Peyer's patch (tissue), 4 donors: ENCODE measurements at places on chromosomes 7 and 10. TPM values are rescaled to one million over a fixed set of nuclear protein-coding genes. Genes with fewer than 3 reads are reported as not detected.

The POLR2J2 gene
- total RNA-seq, result 6.6 TPM

DNA sequence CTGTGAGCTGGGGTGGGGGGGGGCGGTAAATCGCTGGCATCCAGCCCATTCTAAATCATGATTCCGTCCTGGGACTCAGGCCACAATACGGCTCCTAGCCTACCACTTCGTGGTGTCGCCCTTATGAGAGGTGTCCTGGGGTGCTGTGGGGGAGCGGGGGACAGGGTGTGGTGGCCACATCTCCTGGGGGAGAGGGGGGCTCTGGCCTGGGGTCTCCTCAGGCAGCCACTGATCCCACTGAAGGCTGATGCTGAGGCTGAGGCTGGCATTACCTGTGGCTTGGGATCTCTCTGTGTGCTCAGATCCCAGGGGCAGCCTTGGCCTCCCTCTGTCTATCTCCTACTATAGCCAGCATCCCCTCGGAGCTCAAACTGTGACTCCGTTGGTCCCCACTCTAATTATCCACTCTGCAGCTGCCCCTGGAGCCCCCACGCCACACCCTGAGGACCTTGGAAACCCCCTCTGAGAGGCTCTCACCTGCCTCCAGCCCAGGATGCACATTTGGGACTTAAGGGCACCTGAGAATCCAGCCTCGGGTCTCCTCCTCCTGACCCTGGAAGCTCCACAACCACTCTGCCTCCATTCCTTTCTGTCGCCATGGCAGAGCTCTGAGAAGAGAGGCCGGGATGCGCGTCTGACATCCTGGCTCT is 249.3 kb upstream of the TCERG1L start:
- no peak for DNase-seq
- no peak overlapping the region for H3K4me3 ChIP-seq
- H3K27me3 ChIP-seq, result no peaks in the 10 kb centered on the region

The PAX4 gene
- total RNA-seq, result not detected

The COMTD1 gene
- total RNA-seq, result 86.6 TPM

DNA sequence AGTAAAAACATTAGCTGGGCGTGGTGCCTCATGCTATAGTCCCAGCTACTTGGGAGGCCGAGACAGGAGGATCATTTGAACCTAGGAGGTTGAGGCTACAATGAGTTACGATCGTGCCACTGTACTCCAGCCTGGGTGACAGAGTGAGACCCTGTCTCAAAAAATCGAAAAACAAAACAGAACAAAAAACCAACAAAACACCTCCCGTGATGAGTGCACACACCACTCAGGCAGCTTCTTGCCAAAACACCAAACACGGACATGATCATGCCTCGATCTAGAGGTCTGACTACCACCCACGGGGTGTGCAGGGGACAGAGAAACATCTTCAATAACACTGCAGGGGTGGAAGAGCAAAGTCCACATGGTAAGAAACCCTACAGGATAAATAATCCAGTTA is 44.4 kb downstream of the AMZ1 start:
- H3K27me3 ChIP-seq, result no peaks in the 10 kb centered on the region
- peak; percentile 11 for DNase-seq
- no peak overlapping the region for H3K4me3 ChIP-seq
- no peaks in the 10 kb centered on the region for H3K36me3 ChIP-seq
- peaks cover 26% of the 10 kb centered on the region for H3K4me1 ChIP-seq

DNA sequence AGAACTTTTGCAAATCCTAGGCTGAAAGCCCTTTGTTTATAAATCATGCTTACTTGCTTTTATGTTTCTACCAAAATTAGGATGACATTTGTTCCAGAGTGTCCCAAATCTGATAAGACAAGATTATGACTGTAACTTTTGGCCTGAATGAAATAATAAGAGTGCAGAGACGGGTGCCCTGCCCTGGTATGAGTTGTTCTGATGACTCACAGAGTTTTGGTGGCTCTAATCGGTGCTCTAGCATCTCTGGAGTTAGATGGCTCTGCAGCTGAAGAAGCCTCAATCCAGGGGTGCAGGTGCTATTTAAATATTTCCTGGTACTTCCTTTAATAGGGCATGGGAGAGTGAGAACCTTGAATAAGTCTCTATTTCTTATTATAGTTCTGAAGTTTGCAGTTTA is 102.2 kb upstream of the ELMO1 start:
- no peaks in the 10 kb centered on the region for H3K27me3 ChIP-seq
- H3K36me3 ChIP-seq, result no peaks in the 10 kb centered on the region
- no peak for DNase-seq
- H3K4me3 ChIP-seq, result no peak overlapping the region

GRCh38 chr10:48459270-48460150 is 145.4 kb downstream of the ARHGAP22 start:
- no peak overlapping the region for H3K4me3 ChIP-seq
- H3K27me3 ChIP-seq, result no peaks in the 10 kb centered on the region
- no peak overlapping the region for H3K27ac ChIP-seq
- no peaks in the 10 kb centered on the region for H3K36me3 ChIP-seq

DNA sequence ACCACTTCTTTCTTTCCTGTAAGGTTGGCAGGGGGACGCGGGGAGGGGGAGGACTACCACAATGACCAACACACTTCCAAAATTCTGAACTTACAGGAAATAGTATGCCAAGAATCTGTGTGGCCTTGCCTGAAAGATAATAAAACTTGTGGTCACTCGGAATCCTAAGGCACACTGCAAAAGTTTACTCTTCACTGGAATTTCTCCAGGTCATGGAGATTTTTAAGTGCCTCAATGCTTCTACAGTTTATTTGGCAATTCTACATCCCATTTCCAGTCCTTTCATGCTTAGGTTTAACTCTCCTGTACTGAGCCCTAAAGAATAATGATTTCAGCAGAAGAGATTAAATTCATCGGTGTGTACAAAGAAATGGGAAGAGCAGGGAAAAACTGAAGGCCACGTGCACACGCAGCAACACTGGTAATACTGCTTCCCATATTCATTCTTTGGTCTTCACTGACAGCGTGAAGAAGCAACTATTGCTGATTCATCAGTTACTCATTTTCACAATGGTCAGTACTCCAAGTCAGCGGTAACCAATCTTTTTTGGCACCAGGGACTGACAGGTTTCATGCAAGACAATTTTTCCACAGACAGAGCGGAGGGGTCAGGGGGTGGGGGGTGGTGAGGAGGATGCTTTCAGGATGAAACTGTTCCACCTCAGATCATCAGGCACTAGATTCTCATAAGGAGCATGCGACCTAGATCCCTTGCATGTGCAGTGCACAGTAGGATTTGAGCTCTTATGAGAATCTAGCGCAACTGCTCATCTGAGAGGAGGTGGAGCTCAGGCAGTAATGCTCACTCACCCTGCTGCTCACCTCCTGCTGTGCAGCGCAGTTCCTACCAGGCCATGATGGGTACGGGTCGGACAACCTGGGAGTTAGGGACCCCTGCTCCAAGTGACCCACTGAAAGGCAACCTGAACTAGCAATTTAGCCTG is 9.8 kb downstream of the LARP4B start:
- no peak for DNase-seq
- H3K27ac ChIP-seq, result no peak overlapping the region
- no peaks in the 10 kb centered on the region for H3K4me1 ChIP-seq
- no peak overlapping the region for H3K4me3 ChIP-seq

DNA sequence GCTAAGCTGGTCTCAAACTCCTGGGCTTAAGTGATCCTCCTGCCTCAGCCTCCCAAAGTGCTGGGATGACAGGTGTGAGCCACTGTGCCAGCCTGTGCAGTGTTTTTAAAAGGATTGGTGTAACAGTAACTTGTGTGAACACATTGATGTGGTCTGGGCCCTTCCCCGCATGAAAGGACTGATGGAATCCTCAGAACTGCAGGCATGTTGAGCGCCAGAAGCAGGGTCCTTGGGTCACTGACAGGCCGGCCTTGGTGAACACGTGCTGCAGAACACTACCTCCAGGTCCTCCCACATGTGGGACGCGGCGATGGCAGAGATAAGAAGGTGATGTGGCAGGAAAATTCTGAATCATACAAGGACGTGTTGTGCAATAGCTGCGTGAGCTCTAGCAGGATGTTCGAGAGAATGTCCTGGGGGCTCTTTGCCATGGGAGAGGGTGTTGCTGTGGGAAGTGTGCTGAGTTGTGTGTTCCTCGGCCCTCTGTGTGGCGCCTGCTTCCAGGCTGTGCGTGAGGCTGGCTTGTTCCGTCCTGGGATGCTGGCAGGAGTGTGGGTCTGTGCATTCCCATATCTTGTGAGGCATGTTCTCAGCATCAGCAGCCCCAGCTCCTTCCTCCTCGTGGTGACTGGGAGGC is 68.2 kb downstream of the DNAJB6 start:
- peaks cover 41% of the 10 kb centered on the region for H3K36me3 ChIP-seq
- no peaks in the 10 kb centered on the region for H3K27me3 ChIP-seq
- no peak overlapping the region for H3K27ac ChIP-seq
- H3K4me3 ChIP-seq, result no peak overlapping the region
- DNase-seq, result no peak

- no peaks in the 10 kb centered on the region for H3K4me1 ChIP-seq
- no peak overlapping the region for H3K4me3 ChIP-seq
- H3K27me3 ChIP-seq, result no peaks in the 10 kb centered on the region
- no peak overlapping the region for H3K27ac ChIP-seq
- no peak for DNase-seq
These were observed 51.5 kb upstream of the OSBPL3 start for GRCh38 chr7:25031432-25031831.

GRCh38 chr10:128896963-128897362 is 570.1 kb upstream of the MGMT start:
- no peaks in the 10 kb centered on the region for H3K36me3 ChIP-seq
- no peaks in the 10 kb centered on the region for H3K27me3 ChIP-seq
- H3K27ac ChIP-seq, result no peak overlapping the region
- no peak for DNase-seq
- no peak overlapping the region for H3K4me3 ChIP-seq
- H3K4me1 ChIP-seq, result no peaks in the 10 kb centered on the region

GRCh38 chr7:101575168-101575567 is 53.9 kb downstream of the MYL10 start:
- H3K4me1 ChIP-seq, result no peaks in the 10 kb centered on the region
- no peak overlapping the region for H3K27ac ChIP-seq
- H3K4me3 ChIP-seq, result no peak overlapping the region
- H3K27me3 ChIP-seq, result no peaks in the 10 kb centered on the region
- H3K36me3 ChIP-seq, result no peaks in the 10 kb centered on the region
- no peak for DNase-seq

GRCh38 chr10:47449979-47450378 is 33.9 kb downstream of the ANXA8 start:
- H3K27me3 ChIP-seq, result no peaks in the 10 kb centered on the region
- no peak overlapping the region for H3K27ac ChIP-seq

The ZNF735 gene
- total RNA-seq, result not detected

DNA sequence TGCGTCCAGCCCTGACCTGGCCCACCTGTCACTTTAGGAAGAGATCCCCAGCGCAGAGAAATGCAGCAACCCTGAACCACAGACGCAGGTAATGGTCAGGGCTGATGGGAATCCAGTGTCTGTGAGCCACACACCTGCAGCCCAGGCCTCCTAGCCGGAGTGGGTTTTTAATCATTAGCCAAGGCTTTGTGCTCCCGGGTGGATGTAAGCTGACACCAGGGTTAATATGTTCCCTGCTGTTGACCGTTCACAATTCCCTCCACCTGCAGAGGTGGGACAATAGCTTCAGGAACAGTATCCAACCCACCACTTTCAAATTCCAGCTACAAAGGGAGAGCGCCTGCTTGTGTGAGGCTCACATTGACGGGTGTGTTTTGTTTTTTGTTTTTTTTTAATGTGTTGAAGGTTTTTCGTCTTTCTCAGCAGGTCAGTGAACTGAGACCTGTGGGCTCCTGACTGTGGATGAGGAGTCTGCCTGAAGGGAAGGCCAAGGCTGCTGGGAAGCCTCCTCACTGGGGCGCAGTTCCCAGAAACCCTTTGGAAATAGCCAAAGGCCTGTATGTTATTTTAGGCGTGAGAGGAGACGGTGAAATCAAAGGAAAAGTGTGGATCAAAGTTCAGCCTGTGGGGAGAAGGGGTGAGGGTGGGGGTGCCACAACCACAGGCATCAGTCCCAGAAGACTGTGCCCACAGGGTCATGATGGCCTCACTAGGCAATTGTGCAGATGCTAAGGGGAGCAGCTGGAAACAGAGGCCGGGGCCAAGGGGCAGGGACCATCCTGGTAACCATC is 111.1 kb downstream of the TNS3 start:
- peak; percentile 74 for DNase-seq
- no peaks in the 10 kb centered on the region for H3K27me3 ChIP-seq
- no peak overlapping the region for H3K4me3 ChIP-seq
- H3K36me3 ChIP-seq, result no peaks in the 10 kb centered on the region
- peaks cover 45% of the 10 kb centered on the region for H3K4me1 ChIP-seq
- peak overlapping the region; percentile 62 for H3K27ac ChIP-seq

The ADARB2 gene
- 2.0 TPM for total RNA-seq

The GTPBP10 gene
- 24.8 TPM for total RNA-seq

The PDZD7 gene
- total RNA-seq, result 0.83 TPM

DNA sequence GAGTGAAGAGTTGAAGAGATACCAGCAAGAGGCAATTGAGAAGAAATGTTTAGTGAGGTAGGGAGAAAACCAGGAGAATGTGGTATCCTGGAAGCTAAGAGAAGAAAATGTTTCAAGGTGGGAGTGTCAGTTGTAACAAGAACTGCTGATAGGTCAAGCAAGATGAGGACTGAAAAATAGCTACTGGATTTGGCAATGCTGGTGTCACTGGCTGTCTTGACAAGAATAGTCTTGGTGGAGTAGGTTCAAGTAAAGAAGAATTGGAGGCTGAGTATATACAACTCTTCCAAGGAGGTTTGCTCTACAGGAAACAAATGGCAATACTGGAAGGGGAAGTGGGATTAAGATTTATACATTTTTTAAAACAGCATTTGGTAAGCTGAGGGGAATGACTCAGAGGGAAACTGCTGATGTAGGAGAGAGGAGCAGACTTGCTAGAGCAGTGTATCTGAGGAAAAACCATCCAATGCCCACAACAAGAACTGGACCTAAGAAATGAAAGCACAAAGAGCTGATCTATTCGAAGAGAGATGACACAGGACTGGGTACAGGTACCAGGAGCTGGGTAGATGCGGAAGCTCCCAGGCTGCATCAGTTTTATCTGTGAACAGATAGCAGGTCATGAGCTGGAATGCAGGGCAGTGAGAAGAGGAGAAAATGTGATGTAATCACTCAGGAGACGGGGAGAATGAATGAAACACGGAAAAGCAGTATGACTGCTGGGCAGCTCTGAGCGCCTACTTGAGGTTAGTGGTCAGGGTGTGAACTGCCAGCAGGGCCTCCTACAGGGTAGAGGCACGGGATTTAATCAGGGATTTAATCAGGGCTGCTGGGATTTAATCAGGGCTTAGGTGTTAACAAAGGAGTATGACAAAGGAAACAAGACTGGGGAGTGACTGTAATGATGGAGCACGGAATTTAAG is 34.5 kb downstream of the FAM25A start:
- H3K27me3 ChIP-seq, result no peaks in the 10 kb centered on the region
- no peak overlapping the region for H3K27ac ChIP-seq
- no peak overlapping the region for H3K4me3 ChIP-seq
- peaks cover 99% of the 10 kb centered on the region for H3K36me3 ChIP-seq
- no peak for DNase-seq
- H3K4me1 ChIP-seq, result no peaks in the 10 kb centered on the region

The TMEM196 gene
- not detected for total RNA-seq

The SPDYE5 gene
- not detected for total RNA-seq

The LRMDA gene
- total RNA-seq, result 4.7 TPM

GRCh38 chr10:14459665-14460064 is 128.9 kb upstream of the FRMD4A start:
- H3K36me3 ChIP-seq, result no peaks in the 10 kb centered on the region
- no peaks in the 10 kb centered on the region for H3K27me3 ChIP-seq
- no peak for DNase-seq
- no peak overlapping the region for H3K27ac ChIP-seq

The TMEM236 gene
- total RNA-seq, result 74.4 TPM

GRCh38 chr10:21078410-21079329 is 181.6 kb upstream of the NEBL start:
- DNase-seq, result peak; percentile 81
- no peak overlapping the region for H3K27ac ChIP-seq
- no peaks in the 10 kb centered on the region for H3K36me3 ChIP-seq
- H3K4me3 ChIP-seq, result no peak overlapping the region
